Stimulated activated CD8-positive, alpha-beta memory T cell treated with anti-CD3 and anti-CD28 coated beads, Interleukin-4, amount 100 ng/mL, for 1 hour (primary cell): ENCODE measurements at places on chromosomes 3 and 15.

DNA sequence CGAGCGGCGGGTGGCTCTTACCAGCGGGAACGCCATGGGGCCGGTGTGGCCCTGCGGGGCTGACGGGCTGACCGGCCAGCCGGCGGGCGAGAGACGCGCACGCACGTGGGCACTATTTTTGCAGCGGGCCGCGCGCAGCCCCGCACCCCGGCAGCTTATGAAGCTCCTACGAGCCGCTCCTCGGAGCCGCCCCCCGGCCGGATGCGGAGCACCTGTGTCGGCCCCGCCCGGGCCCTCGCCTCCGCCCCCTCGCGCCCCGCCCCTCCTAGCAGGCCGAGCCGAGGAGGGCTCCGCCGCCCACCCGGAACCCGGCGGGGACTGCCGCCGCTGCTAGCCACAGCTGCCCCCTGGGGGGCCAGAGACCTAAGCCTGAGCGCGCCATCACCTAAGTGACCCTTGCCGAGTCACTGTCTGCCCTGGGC is 683 bp upstream of the CPEB1 start:
- no peak for DNase-seq

DNA sequence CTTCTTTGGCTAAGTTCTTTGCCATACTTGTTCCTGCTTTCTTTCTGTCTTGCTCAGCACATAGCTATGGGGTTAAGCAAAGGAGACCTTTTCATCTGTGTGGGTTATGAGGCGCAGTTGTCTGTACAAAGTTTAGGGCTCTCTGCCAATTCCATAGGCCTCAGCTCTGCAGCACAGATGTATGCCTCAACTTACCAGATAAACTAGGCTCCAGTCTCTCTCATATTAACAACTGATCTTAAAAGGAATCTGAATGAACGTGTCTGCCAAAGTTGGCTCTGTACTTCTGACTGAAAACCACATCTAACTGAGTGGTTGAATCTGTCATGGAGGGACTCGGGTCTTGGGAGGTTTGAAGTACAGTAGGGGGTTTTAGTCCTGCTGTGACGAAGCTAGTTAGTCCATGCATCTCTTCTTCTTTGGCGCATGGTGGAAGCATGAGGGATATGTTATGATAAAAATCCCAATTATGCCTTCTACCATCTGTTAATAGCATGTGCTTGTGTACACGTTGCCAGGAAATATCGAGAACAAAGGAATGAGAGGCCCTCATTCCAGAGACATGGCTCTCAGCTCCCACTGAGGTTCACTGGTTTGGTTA is 114.6 kb upstream of the TSC22D2 start:
- DNase-seq: no peak

DNA sequence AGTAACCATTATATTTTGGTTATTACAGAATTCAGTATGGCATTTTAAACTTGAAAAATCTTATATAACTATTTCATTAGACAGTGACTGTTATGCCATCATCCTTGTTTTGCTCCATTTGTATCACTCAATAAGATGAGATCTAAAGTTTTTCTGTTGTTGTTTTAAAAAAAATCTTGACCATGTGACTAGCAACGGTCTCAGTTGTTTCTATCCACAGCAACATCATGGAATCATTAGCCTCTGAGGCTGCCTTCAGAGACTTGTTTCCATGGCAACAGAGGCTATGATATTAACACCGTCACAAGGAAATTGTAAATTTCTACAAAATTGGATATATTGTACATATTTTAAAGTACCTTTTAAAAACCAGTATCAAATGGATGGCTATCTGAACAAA is 129.8 kb downstream of the DLG1 start:
- no peak for DNase-seq

DNA sequence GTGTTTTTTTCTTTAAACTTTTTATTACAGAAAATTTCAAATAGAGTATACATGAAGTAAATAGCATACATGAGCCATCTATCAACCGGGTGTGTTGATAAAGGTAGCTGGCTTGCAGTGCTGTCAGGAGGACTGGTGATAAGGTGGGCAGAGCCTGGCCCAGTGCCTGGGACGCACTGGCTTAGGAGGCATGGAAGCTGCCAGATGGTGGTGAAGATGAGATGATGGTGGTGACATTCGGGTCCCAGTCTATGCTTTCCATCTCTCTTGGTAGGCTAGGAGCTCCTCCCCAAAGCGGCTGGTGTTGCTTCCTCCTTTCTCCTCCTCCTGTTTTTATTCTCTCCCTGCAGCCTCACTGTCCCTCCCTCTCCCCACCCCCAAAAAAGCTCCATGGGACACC is 101.7 kb downstream of the ADCY5 start:
- no peak for DNase-seq

DNA sequence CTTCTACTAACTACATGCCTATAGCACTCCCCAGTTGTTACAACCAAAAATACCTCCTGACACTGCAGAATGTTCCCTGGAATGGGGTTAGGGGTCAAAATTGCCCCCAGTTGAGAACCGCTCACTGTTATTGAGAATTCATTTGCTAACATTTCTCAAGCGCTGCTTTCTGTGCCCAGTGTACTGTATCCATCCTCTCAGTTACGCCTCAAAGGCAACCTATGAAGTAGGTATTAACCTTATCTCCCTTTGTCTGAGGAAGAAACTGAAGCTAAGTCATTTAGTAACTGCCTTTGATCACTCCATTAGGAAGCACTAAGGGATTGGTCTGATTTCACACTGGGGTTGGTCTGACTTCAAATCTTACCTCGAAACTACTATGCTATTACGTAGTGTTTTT is 70.1 kb downstream of the CADPS start:
- DNase-seq: no peak

- DNase-seq: no peak
These were observed 62.8 kb upstream of the PLSCR4 start for GRCh38 chr3:146313746-146314111.

DNA sequence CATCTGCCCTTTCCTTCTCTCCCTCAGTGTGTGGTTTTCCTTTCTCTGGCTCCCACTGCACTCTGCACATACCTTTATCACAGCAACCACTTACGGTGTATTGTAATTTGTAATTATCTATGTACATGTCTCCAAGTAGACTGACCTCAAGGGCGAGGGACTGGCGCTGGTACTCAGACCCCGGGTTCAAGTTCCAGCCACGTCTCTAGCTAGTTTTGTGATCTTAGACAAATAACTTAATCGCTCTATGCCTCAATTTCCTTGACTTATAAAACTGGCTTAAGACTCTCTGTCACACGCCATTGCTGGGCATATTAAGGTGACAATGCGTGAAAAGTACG is 607 bp upstream of the SENP2 start:
- DNase-seq: no peak

- no peak for DNase-seq
These were observed 221.0 kb downstream of the RSRC1 start for GRCh38 chr3:158330870-158331269.

- no peak for DNase-seq
These were observed 1113.2 kb downstream of the IGSF11 start for GRCh38 chr3:117921411-117921810.

DNA sequence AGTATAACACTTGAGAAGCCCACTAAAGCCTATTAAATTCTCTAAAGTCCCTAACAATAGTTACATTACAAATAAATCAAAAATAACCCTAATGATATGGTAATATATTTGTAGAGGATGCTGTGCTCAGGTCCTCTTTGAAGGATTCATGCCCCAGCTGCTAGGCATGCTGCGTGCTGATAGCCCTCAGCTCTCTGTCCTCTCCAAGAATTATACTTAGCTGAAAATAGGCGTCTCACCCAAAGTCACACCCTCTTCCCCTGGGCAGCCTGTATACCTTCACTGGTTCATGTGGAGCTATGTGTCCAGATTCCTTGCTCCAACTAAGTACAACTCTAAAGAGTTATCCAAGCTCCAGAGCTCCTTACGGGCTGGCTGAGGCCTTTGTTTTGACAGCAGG is 312.5 kb upstream of the ZNF385D start:
- no peak for DNase-seq

- no peak for DNase-seq
These were observed 23.2 kb downstream of the DCP1A start for GRCh38 chr3:53324105-53324504.

DNA sequence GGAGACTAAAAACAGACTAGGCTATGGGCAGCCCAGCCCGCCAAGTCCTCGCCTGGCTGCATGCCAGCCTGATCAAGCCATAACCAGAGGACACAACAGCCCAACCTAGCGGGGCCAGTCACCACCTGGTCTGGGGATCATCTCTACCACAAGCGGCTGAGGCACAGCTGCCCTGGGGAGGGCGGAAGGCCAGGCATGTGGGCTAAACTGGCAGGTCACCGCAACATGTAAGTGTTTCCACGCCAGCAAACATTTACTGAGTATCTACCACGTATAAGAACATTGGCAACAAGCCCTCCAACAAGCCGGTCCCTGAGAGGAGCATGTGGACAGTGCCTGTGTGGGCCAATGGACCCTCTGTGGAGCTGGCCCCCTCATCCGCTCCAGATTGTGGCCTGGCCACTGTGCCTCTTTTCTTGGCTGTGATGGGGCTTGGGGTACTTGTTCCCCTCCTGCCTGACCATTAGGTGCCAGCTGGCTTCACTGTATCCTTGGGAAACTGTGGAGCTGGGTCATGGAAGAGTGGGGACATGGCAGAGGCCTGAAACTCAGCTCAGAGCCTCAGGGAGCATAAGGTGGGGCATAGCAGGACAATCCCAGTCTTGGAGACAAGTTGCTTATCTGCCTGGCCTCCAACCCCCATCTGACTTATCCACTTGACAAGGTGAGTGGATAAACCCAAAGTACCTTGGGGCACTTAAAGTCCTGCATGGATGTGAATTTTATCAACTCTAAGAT is 9.0 kb downstream of the UBXN7 start:
- DNase-seq: no peak

GRCh38 chr3:44068753-44069152 is 172.9 kb upstream of the TOPAZ1 start:
- no peak for DNase-seq

GRCh38 chr15:99409097-99409473 is 156.7 kb upstream of the MEF2A start:
- no peak for DNase-seq

DNA sequence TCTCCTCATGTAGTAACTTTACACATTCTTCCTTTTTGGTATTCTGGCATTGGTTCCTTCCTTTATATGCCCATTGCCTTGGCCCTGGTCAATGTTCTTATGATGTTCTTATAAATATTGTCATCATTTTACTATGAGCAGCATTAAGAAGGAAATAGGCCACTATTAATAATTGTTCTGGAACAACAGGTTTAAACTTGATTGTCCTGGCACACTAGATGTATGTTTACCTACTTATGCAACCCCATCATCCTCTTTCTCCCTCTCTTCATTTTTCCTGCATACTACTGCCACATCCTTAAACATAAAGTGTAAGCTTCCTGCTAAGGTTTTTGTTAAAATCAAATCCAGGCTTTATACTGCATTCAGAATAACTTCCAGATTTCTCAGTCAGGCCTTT is 114.7 kb downstream of the THRB start:
- DNase-seq: no peak

GRCh38 chr3:56874269-56874668 is 72.5 kb upstream of the ARHGEF3 start:
- DNase-seq: no peak

GRCh38 chr3:158702815-158703481 is 29.3 kb downstream of the RARRES1 start:
- no peak for DNase-seq

DNA sequence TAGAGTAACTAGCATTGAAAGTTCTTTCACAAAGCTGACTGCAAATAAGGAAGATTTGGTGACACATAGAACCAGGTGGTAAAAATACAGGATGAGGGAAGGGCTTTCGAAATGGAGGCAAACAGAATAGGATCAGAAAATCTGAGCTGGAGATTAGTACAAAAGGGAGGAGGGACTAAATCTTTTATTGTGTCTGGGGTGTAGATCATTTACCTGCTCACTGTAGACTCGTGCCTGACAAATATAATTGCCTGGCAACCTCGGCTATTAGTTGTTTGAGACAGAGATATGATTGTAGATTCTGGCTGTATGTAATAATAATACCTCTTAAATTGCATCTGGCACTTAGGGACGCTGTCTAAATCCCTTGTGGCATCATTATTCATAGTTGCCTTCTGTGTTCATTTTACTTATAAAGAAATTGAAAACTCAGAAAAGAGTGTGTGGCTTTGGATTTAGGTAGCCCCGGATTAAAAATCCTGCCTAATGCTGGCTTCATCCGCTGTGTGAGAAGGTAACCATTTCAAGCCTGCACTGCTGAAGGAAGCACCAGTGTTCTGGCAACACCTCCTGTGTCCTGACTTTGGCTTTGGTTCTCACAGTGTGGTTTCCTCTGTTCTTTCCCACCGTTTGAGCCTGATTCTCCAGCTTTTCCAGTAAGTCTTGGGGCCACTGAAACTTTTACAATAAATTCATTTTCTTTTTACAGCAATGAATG is 25.0 kb upstream of the GPR160 start:
- DNase-seq: no peak

DNA sequence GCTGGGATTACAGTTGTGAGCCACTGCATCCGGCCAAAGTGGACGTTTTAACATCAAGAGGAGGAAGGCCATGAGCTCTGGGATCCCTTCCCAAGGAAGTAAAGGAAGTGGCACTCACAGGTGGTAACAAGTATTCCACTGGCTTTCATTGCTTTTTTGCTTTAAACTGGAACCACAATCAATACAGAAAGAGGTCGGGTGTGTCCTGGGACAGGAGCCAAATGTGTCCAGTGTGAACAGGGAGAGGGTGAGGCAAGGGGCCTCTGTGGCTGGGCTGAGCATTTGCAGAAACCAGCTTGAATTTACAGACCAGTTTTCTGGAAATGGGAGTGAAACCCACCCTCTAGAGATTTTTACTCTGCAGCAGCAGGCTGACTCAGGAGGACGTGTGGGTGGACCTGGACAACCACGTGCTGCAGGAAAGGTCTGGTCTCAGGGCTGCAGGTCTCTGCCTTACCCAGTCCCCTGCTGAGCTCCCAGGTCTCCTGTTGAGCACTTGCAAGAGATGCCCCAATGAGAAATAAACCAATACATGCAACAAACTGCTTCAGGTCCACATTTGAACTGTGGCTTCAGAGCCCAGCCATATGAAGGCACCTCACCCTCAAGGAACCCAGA is 42.8 kb upstream of the TMEM115 start:
- DNase-seq: no peak

GRCh38 chr15:100249096-100249815 is 92.5 kb downstream of the ADAMTS17 start:
- DNase-seq: no peak

GRCh38 chr3:156814295-156814694 is 11.9 kb upstream of the LEKR1 start:
- no peak for DNase-seq

DNA sequence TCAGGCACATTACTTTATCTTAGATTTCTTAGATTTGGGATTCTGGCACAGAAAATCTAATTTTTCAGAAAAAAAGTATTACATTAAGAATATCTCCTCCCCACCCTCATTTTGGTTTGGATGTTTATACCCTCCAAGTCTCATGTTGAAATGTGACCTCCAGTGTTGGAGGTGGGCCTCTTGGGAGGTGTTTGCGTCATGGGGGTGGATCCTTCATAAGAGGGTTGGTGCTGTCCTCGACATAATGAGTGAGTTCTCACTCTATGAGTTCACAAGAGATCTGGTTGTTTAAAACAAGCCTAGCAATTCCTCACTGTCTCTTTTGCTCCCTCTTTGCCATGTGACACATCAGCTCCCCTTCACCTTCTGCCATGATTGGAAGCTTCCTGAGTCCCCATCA is 45.6 kb upstream of the WWTR1 start:
- no peak for DNase-seq

- no peak for DNase-seq
These were observed 7.7 kb downstream of the SERP1 start for GRCh38 chr3:150538324-150539208.
